ENCODE measurements at places on chromosomes 11 and 22.

GRCh38 chr11:34215806-34216453, 110.5 kb downstream of the NAT10 start:
- DNase-seq = no peak

DNA sequence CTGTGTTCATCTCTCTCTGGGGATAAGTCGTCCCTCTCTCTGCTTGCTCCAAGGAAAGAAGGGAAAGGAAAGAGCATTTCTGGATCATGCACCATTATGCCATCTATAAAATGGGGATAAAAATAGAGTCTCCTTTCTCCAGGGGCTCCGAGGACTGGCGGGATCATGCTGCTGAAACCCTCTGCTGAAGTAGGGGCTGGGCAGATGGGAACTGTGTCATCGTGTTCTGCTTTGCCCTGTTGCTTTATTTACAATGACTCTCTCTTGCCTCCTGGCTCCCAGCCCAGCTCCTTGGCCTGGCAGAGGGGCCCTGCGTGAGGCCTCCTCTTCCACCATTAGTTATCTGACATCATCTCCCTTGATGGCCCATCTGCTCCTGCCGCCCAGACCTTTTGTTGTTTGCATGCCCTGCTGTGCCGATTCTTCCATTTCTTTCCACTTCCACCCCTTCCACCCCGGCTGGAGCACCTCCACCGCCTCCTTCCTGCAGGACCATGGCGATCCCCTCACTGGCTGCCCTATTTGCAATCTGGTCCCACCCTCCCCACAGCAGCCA, 200.9 kb downstream of the MYO18B start:
- DNase-seq = peak; percentile 99

DNA sequence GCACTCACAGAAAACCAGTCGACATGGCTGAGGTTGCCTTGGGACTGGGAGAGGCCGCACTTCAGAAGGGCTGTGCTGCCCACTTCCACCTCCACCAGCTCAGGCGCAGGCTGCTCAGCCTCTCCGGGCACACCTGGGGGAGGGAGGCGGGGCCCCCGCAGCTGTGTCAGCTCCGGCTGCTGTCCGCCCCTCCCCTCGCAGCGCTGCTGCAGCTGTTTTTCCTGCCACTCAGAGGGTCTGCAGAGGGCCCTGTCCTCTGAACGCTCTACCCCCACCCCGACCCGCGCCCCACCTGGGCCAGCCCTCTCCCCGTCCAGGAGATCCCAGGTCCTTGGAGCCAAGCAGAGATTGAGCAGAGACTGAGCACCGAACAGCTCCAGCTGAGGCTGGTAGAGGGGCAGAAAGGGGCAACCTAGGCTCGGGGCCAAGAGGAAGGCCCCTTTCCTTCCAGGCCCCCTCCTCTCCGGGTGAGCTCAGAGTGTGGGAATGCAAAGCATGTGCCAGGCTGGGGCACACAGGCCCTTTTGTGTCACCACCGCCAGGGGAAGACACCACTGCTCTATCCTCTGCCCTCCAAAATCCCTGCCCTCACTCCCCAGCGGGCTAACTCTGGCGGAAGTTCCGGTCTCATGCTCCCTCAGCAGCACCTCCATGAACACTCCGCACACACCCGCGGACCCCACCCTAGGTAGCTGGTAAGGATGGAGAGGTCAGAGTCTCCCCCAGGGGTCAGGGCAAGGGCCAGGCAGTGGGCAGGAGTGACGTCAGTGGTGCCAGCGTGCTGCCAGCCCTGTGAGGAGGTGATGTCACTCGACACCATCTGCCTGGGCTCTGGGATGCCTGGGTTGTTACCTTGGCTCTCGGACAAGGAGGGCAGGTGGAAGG, 1.6 kb downstream of the MCAM start:
- peak; percentile 90 for DNase-seq

GRCh38 chr11:2393111-2393868, 7.3 kb upstream of the TSSC4 start:
- DNase-seq = no peak

DNA sequence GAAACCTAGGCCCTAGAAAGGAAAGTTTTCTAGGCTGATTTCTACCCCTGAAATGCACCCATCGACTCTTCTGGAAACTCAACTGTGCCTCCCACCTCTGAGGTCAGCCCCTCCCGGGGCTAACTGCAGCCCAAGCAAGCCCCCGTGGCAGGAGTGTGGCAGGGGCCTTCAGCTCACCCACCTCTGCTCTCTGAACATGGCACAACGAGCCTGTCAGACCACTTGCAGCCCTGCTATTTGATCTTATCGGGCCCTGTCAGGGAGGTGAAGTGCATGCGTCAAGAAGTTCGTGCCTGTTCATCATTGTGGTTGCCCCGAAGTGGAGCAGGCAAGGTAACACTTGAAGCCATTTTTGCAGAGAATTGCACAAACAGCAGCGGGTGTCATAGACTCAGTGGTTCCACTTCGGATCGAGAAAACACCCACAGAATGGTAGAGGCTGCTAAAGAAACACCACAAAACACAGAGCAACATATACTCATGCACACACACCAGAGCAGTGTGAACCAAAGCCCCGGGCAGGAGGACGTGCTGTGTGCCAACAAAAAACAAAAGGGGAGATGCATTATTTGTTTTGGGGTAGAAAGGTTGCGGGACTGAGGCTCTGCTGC, 262.7 kb downstream of the ETS1 start:
- no peak for DNase-seq

DNA sequence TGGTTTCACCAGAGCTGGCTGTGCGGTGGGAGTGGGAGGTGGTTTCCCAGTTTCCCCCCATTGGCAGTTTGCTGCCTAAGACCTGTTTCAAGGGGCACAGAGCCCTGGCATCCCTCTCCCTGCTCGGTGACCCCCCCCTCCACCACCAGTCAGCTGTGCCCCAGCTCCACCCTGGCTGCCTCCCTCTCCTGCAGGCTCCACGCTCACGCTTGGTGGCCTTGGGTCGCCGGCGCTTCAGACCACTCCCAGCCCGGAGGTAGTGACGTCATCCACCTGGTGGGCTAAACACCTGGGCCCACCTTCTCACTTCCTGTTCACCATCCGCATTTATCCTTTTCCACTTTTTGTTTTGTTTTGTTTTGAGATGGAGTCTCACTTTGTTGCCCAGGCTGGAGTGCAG, 7.8 kb downstream of the GAL start:
- DNase-seq = no peak

GRCh38 chr11:91133361-91133760, 910.5 kb upstream of the CHORDC1 start:
- no peak for DNase-seq

- DNase-seq = peak; percentile 79
These were observed 505 bp downstream of the FAM227A start for GRCh38 chr22:38655519-38656255.

DNA sequence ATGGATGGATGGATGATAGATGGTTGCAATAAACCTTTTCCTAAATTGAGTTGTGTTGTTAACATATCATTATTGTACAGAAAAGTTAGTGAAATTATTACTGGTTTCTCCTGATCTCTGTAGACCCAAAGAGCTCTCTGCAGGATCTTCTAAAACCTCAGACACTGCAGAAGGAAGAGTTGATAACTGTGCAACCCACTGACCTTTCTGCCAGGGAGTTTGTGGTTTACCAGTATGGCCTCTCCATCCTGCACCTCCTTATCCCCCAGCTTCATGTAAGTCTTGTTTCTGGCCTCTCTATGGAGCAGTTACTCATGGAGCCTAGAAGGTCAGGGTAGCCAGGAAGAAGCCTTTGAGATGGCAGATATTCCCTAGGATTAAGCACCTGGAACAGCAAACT, 45.6 kb downstream of the BTG4 start:
- no peak for DNase-seq

GRCh38 chr11:87575088-87575487, 537.4 kb downstream of the TMEM135 start:
- DNase-seq = no peak

DNA sequence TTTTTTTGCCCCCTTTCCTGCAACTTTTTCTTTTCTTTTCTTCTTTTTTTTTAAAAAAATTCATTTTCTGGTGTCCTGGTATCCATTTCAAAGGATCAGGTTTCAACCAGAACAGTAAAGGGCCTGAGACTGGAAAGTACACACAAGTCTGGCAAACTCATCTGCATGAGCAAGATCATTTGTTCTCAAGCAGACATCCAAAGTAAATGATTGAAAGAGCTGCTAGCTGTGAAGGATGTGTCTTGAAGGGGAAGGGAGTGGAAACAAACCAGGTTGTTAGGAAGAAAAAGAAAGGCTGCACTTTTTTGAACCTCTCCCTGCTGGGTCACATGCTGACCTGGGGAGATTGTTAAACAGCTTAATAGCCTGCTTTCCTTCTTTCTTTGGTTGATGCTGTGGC, 5.3 kb downstream of the YAP1 start:
- DNase-seq = no peak

- DNase-seq = no peak
These were observed 74.3 kb downstream of the MYEOV start for GRCh38 chr11:69368119-69368880.

DNA sequence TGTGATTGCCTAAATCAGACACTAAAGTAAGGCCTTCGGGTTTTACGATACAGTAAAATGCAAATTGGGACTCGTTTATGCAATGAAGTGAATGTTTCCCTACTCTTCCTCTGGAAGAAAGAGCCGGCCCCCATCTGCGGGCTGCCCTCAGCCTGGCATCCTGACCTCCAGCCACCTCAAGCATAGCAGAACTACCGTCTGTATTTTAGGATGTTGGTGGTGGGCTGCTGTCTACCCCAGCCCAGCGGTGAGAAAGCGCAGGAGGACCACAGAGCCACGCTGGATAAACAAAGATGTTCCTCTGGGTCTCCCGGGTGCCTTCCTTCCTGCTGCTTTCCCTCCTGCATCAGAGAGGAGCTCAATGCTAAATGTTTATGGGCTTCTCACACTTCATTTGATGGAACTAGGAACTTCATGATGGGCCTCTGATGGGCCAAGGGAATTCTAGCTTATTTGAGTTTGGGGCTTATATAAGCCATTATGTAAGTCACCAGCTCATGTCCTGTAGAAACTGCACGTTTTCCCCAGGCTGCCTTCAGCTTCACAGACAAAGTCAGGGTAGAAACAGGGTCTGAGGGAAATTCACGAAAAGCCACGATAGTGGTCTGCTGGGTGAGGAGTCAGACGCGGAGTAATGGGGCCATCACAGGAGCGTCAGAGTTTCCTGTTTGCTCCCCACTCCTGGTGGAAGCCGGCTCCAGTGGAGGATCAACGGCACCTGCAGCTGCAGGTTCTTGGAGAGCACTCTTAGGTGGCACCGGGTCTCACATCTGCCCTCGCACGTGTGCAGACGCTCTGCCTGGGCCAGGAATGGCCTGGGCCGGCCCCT, 287.4 kb downstream of the BRD1 start:
- DNase-seq = no peak

DNA sequence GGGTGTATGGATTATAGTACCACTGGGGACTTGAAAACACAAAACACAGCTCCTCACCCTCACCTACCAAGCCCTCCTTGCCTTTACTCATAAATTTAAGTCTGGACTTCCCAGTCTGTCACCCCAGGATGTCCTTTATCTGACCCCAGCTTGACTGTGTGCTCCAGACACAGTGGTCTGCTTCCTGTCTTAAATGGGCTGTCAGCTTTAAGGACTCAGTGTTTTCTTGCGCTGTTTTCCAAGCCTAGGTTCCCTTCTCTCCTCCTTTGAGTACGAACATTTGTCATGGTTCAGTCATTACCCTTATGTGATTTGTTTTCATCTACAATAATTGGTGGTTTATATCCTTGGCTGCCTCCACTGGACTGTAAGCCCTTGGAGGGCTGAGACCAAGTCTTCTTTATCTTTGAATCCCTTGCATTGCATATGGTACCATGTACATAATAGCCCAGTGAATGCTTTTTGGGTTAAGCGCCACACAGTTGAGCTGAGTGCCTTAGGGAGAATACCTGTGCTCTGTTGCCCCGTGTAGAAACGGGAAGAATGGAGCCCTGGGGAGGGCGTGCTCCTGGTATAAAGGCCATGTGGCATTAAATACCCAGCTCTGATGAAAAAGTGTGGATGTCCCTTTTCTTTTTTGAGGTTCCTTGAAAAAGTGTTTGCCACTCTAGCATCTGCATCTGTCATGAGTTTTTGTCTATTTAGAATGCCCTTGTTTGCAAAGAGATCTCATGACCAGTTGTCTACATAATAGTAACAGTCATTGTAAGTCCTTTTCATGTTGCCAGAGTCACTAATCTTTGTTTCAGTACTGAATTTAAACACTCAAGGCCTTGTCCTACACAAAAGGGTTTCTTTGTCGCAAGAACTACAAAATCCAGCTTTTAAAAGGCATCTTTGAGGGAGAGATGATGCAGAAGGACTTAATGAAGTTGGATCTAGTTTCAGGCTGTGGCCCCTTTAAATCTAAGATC, 14.0 kb downstream of the PANX1 start:
- DNase-seq = peak; percentile 35

DNA sequence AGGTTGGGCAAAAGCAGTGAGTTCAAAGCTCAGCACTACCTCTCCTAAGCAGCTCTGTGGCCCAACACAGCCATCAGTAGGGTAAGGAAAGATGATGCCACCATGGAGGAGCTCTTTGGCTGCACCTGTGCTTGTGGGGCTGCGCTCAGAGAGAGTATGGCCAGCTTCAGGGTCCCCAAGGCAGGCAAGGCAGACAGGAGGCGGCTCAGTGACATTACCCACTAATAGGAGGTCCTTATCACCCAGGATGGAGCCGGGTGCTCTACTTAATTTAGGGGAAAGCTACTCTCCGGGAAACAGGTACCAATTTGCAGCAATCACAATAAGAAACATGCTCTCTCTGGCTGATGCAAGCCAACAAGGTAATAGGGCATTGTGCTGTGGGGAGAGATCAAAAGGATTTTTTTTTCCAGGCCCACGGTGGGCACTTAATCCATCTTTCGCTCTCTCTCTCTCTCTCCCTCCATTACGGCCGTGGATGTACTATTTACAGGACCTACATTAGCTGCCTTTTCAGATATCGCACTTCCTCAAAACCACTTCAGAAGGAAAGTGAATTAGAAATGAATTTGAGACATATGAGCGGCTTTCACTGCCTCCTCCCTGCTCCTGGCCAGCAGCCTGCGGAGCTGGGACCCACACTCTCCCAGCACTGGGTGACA, 446.3 kb downstream of the SOX6 start:
- no peak for DNase-seq

GRCh38 chr22:17952273-17952801, 72.0 kb downstream of the MICAL3 start:
- peak; percentile 42 for DNase-seq

DNA sequence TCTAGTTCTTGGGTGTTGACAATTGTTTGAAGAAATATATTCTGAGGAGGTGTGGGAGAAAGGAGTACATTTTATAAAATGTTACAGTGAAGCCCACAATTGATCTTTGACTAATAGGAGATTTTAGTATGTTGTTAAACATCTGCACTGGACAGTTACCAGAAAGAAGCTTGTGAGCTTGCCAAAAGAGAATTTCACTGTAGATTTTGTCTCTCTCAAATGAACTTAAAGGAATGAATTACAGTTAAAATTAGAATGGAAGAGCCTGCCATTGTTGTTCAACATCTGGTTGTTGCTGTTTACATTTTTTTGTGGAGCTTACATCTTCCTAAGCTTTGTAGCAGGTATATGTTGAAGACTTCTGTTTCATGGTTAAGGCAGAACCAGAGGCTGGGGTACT, 620.5 kb upstream of the CCDC179 start:
- no peak for DNase-seq

- no peak for DNase-seq
These were observed 1.6 kb upstream of the TSPAN18 start for GRCh38 chr11:44725016-44725685.

- DNase-seq = no peak
These were observed 9.5 kb downstream of the FOLR3 start for GRCh38 chr11:72144807-72145565.

- no peak for DNase-seq
These were observed 11.1 kb upstream of the OOSP2 start for GRCh38 chr11:60029015-60029632.

- DNase-seq = peak; percentile 66
These were observed 24.1 kb upstream of the CDC42EP2 start for GRCh38 chr11:65290448-65291165.

Data from NCI-H69 (cell line).